ENCODE measurements at places on chromosomes 11 and 22.

DNA sequence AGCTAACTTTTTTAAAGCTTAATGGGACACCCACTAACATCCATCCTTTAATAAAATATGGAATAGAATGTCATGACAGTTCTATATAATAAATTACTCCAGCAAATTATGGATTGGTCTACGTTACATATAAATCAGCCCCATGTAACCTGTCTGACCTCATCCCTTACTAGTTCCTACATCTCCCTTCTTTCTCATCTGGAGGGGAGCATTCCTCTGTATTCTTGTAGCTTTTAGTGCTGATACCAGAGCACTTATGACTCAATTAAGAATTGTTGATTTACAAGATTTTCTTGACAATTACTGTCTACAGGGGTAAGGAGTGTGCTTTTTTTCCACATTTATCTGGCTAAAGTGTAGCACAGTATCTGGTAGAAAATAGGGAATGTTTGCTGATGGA is 523.7 kb downstream of the FAM181B start:
- DNase-seq, result no peak

- DNase-seq, result no peak
Measured at GRCh38 chr11:95498722-95499425, 267.9 kb upstream of the SESN3 start.

- no peak for DNase-seq
Measured at GRCh38 chr22:27730641-27731433, 70.7 kb downstream of the MN1 start.

DNA sequence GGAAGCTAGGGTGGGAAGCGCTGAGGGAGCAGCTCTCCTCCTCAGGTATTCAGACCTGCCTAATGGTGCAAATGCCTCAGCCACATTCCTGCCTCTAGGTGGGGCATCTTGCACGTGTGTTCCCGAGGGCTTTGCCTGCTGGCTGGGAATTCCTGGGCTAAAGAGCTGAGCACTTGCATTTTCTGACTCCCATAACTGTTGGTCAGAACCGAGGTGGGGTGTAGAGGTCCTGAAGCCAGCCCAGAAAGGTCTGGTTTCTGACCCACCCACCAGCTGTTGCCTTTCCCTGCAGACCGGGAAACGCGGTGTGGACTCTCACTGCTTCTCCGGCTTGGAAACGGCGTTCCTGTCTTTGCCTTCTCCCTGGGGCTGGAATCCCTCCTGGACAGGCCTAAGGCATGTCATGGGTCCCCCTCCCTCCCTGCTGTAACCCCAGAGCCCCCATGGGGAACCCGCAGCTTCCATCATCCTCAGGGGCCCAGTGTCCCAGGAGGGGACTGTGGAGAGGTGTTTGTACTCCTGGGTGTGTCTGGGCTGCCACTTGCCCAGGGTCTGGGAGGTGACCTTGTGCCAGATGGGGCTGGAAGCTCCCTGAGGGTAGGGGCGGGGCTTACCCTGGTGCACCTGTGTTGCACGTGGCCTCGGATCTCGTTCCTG is 24.0 kb upstream of the SMIM38 start:
- peak; percentile 45 for DNase-seq

DNA sequence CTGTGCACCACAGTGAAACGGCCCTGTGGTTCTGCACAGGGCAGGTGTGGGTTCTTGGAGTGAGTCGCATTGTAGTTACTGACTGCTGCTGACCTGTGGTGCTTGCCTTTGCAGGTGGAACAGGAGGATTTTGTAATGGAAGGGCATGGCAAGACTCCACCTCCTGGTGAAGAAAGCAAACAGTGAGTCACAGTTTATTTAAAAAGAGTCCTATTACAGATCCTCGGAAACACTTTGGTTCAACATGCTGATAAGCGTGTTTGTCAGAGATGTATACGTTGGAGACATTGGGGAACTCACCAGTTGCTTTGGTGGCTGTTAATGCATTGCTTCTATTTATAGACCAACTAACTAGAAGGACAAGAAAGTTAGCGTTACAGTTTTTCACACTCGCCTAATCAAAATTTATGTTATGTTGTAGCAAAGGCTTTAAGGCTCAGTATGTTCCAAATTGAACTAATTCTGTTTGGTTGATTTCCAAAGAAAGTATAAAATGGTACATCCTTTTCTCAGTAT is 21.7 kb upstream of the TNRC6B start:
- DNase-seq, result peak; percentile 92

GRCh38 chr11:21229224-21229623 is 559.8 kb downstream of the NELL1 start:
- DNase-seq, result no peak

DNA sequence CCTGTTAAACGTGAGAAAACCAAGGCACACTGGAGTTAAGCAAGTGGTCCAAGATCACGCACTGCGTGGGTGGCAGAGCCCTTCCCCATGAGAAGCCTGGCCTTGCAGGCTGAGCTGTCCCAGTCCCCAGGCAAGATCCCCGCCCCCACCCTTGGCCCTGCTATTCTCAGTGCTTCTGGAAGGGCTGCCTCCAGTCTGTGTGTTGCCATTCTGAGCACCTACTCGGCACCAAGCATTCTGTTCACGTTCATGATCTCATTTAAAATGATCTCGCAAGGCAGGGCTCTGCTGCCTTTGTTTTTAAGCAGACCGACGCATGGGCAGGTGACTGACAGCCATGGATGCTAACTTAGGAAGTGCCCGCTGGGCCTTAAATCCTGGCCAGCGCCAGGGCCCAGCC is 62.8 kb downstream of the PHF21B start:
- no peak for DNase-seq

GRCh38 chr22:38172832-38173640 is 8.6 kb downstream of the PLA2G6 start:
- peak; percentile 89 for DNase-seq

GRCh38 chr11:40987776-40988435 is 471.5 kb downstream of the LRRC4C start:
- no peak for DNase-seq

- peak; percentile 75 for DNase-seq
Measured at GRCh38 chr11:62612366-62613290, at the start of the genes EML3 and ROM1. Gene EML3, minus strand, starts transcription at chr11:62612775. Its CDS starts 318 bp downstream, at chr11:62612457. Gene ROM1, plus strand, starts transcription at chr11:62613257. Its CDS starts 25 bp downstream, at chr11:62613282.

- DNase-seq, result no peak
Measured at GRCh38 chr11:36051235-36052144, 107.6 kb downstream of the LDLRAD3 start.

DNA sequence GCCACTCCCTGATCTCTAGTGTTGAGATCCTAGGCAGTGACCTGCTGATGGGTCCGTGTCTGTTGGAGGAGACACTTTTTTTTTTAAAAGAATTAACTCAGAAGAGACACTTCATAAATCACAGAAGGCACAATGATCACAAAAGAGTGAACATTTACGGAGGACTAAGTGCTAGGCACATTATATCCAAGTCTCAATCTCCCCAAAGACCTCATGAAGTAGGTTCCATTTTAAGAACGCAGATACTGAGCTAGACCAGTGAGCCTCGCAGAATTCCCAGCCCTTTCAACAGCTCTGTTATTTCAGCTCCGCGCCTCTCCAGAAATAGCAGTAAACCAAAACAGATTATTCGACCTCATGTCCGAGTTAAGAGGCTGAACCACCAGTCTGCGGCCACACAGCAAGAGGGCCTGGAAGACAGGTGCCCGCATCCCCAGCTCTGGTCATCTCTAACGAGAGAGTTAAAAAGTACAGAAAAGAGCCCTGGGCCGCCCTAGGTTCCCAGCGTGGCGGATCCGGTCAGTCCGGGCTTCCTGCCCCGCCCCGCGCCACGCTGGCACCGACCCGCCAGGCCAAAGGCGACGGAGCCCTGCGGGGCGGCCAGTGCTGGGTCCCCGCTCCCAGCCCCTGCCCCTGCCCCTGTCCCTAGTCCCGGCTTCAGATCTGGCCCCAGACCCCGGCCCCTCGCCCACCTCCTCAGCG is 612 bp downstream of the XBP1 start:
- DNase-seq, result no peak

- no peak for DNase-seq
Measured at GRCh38 chr11:61302550-61302949, 7.4 kb upstream of the VWCE start.

GRCh38 chr11:134178032-134178674 is 45.6 kb downstream of the NCAPD3 start:
- no peak for DNase-seq

DNA sequence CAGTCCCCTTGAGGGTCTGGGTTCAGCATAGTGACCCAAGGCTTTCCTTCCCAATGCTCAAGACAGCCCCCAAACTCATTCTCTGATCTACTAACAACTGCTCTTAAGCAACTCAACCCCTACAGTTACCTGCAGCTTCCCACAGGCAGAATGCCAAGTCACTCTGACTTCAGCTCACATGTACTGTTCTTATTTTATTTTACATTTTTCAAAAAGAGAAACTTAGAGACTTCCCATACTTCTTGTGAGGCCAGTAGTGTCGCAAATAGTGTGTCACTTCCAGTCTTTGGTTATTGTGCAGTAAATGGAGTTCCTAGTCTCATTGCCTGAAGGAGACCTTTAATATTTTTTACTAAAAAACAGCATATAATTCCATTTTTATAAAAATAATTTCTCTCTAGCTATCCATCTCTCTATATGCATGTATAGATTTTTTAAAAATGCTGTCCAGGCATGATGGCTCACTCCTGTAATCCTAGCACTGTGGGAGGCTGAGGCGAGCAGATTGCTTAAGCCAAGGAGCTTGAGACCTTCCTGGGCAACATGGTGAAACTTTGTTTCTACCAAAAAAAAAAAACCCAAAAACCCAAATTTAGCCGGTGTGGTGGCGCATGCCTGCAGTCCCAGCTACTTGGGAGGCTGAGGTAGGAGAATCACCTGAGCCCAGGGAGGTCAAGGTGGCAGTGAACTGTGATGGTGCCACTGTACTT is 41.8 kb downstream of the ENTHD1 start:
- no peak for DNase-seq

- no peak for DNase-seq
Measured at GRCh38 chr11:67023957-67024353, 1.0 kb downstream of the SYT12 start.

GRCh38 chr11:114180301-114181055 is 115.7 kb upstream of the NNMT start:
- peak; percentile 37 for DNase-seq

All from NCI-H2029 (cell line).